NCI-H2107 (cell line): ENCODE measurements at places on chromosomes 16 and 17.
A peak's percentile ranks its signal among the peaks of the same experiment; 100 is the strongest.

- no peak for DNase-seq
Measured at GRCh38 chr16:80666378-80667250, 125.8 kb downstream of the DYNLRB2 start.

DNA sequence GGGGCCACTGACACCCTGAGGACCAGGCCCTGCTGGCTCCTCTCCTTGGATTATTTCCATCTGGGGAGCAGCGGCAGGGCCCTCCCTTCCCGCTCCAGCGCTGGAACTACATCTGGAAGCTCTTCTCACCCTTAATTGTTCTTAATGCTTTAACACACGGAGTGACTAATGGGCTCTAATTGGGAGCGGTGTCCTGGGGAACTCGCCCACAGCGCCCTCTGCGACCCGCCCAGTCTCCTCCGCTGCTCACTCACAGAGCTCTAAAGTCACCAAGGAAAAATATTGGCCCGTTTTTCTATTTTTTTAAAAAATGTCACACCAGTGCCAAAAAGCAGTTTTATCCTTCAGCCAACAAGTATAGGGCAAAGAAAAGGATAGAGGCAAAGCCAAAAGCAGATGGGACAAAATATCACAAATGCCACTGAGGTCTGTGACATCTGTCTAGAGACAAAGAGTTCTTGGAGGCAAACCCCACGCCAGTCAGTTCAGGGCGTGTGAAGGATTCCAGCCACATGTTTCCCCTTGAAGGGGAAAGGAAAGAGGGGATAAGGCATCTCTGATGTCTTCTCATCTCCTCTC, 134.7 kb downstream of the RBFOX3 start:
- DNase-seq = no peak

DNA sequence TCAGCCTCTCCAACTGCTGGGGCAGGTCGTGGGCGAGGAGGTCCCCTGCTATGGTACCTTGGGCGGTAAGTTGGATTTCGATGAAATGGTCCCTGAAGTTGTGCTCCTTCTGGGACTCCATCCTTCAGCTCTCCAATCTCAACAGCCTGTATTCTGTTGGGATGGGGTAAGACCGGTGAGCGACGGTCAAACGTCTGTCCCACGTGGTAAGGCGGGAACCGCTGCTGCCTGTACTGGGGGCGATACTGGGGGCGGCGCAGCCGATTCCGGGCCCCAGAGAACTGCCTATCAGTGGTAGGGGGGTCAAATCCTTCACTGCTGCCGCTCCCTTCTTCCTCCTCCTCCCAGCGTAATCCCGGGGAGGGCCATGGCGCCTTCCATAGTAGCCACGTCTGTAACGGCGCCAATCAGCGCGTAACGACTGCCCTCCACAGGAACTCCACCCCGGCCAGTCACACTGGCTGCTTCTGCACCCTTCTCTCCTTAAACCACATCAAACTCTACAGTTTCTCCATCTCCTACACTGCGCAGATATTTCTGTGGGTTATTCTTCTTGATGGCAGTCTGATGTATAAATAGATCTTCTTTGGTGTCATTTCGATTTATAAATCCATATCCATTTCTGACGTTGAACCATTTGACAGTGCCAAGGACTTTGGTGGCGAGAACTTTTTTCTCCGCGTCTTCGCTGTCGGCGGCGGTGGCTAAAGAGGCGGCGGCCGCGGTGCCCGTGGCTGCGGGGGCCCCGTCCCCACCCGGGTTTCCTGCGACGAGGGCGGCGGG, 41.1 kb downstream of the AHSP start:
- DNase-seq = no peak

- peak; percentile 45 for DNase-seq
Measured at GRCh38 chr16:85717393-85718152, 28.8 kb upstream of the GINS2 start.
